ENCODE measurements at places on chromosomes 6 and 20. TPM values are rescaled to one million over a fixed set of nuclear protein-coding genes. Genes with fewer than 3 reads are reported as not detected.

DNA sequence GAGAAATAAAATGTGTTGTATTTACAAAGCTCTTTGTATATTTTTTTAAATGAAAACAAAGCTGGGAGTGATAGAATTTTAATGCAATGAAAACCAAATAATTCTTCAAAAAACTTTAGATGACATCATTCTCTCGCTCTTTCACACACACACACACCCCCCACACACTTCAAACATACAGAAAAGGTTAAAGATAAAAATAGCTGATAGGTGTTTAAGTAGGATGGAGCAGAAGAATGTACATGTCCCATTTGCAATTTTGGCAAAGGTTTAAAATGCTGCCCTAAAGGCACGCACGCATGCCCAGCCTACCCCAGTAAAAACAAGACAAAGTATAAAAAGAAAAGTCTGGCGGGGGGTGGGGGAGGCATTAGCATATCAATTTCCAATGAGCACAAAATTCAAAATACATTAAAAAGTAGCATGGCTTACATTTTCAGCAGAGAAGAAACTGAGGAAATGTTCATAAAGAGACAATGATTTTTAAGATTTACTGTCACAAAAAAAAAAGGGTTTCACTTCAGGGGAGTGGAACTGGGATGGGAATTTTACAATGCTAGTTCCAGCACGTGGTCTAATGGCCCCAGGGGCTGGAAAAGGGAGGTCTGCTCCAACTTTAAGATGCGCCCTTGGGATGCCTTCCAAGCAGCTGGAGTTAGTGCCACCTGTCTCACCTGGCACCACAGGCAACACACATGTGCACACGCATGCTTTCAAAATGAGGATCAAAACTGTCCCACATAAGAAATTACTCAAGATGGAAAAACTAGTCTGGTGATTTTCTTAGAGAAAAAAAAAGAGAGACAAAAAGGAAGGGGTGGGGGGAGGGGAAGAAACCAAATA lies 55.1 kb upstream of the NFATC2 start:
- no peak overlapping the region for H3K4me3 ChIP-seq
- H3K27ac ChIP-seq: no peak overlapping the region

DNA sequence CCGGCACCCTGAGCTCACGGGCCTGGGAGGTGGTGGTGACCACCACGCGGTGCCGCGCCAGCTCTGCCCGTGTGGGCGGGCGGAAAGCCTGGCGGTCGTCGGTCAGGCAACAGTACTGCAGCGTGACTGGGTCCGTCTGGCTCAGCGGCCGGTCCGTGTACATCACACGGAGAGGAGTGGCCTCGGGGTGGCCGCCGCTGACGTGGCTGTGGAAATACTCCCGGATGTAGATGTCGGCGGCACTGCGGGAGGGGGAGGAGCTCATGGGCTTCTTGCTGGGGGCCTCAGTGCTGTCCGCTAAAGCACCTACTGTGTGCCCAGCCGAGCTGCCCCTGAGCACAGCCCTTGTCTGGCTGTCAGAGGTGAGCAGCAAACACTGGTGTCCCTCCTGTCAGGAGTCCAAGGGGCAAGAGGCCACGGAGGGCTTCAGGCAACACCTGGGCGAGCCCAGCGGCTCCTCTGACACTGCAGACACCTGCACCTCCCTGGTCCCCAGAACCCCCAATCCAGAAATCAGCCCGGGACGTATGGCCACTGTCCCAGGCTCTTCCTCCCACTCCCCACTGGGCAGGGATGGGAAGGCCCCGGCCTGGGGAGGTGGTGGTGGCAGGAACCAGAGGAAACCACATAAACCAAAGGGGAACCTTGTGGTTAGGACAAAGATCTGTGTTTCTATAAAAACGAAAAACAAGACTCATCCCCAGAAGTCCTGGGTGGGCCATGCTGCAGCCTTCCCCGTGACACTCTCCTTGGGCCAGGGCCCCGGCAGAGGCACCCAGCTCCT lies 6.5 kb downstream of the HELZ2 start:
- H3K27ac ChIP-seq: no peak overlapping the region
- no peak overlapping the region for H3K4me3 ChIP-seq
- H3K4me1 ChIP-seq: no peaks in the 10 kb centered on the region
- no peak for DNase-seq

Gene OR2J1
- not detected for polyA plus RNA-seq

DNA sequence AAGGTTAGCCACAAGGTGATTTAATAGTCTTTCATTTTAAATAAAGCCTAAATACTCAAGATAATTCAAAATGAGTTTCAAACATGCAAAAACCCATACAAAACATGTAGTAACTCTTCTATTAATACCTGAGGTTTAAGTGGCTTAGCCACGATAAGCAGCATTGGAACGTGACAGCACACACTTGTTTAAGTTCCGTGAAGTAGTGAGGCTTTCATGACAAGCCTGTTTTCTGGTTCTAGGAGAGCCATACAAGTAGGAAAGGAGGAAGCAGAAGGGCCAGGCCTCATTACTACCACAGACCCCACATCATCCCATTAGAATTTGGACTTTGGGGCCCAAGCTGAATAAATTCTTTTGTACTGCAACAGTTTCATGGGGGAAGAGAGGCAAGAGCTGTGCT lies 54.3 kb upstream of the PRND start:
- H3K27me3 ChIP-seq: no peaks in the 10 kb centered on the region
- H3K4me1 ChIP-seq: peaks cover 19% of the 10 kb centered on the region
- no peak overlapping the region for H3K4me3 ChIP-seq
- H3K36me3 ChIP-seq: no peaks in the 10 kb centered on the region

DNA sequence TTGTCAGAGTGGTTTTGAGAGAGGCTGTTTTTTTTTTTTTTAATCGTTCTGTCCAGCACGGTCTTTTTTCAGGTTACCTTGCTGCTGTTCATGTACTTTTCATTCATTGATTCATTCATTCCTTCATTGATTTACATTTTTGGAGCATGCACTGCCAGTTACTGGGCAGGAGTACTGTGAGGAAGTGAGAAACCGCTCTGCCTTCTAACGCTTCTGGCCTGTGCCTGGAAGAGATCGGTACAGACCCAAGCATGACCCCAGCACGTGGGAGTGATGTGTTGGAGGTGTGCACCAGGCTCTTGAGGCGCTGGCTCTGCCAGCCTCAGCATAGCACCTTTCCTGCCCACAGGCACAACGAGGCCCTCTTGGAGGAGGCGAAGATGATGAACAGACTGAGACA lies 9.1 kb downstream of the RIPK1 start:
- H3K36me3 ChIP-seq: peaks cover 13% of the 10 kb centered on the region
- no peaks in the 10 kb centered on the region for H3K27me3 ChIP-seq
- H3K4me1 ChIP-seq: no peaks in the 10 kb centered on the region
- no peak overlapping the region for H3K27ac ChIP-seq

- H3K27me3 ChIP-seq: no peaks in the 10 kb centered on the region
- H3K36me3 ChIP-seq: no peaks in the 10 kb centered on the region
- H3K4me3 ChIP-seq: no peak overlapping the region
- H3K27ac ChIP-seq: no peak overlapping the region
- peaks cover 2% of the 10 kb centered on the region for H3K4me1 ChIP-seq
- DNase-seq: no peak
Observed at GRCh38 chr6:4661391-4661790, 114.8 kb upstream of the CDYL start.

Data from cardiac muscle cell (in vitro differentiated cells and primary cell).